ENCODE measurements at places on chromosomes 1 and 21.

DNA sequence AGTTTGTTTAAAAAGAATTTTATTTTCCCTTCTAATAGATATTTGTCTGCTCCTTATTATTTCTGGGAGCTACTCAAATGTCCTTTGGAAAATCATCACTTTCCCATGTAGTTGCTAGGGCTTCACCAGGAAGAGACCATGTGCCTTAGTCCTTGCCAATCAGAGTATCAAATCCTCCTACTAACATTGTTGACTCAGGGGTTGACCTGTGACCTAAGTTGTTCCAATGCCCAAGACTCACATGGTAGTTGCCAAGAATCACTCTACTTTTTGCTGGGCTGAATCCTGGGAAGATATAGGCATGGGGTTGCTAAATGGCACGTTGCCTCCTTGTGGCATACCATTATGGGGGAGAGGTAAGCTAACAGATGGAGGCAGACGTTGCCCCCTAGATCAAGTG lies 58.2 kb upstream of the FOXD3 start:
- no peak for DNase-seq

- DNase-seq = no peak
Observed at GRCh38 chr21:37266515-37267221, 466 bp downstream of the VPS26C start.

DNA sequence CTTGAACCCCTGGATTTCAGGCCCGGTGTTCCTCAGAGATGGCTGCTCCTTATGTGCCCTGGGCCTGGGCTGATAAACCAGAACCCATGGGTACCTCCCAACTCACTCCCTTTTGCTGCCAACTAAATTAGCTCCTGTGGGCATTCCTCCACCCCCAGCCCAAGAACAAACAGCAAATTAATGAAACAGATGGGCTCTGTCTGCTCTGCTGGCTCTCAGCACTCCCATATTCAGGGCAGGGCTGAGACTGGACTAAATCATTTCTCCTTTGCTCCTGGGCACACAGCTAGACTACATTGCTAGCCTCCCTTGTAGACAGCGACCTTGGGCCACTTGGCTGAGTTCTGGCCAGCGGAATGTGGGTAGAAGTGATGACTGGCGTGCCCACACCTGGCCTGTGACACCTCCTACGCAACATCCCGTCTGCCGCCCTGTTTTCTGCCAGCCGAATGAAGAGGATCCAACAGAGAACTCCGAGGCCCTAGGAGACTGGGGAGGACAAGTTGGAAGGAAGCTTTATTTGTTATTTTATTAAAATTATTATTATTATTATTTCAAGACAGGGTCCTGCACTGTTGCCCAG lies 101.9 kb upstream of the DISP3 start:
- DNase-seq = peak; percentile 76

DNA sequence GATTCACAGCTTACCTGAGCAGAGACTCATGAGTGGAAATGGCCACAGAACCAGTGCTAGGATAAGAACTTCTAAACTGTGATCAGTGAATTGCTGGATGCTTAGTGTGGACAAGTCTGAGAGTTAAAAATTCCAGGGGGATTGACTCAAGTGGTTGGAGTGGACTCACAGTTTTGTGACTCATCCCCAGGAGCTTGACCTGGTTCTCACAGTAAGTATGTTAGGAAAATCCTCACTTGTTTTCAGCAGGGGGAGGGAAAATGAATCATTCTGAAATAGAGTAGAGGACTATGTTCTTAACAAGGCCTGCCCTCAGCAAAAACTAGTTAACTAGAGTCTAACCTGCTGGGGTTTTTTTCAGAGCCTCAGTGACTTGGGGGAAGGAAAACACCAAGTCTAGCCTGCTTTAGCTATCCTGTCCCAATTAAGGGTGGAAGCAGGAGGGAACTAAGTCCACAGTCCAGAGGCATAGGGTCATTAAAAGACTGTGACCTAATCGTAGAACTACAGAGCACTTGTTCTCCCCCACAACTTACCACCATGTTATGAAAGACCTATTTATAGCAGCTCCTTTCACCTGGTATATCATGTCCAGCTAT lies 6.1 kb upstream of the CDC73 start:
- DNase-seq = no peak

DNA sequence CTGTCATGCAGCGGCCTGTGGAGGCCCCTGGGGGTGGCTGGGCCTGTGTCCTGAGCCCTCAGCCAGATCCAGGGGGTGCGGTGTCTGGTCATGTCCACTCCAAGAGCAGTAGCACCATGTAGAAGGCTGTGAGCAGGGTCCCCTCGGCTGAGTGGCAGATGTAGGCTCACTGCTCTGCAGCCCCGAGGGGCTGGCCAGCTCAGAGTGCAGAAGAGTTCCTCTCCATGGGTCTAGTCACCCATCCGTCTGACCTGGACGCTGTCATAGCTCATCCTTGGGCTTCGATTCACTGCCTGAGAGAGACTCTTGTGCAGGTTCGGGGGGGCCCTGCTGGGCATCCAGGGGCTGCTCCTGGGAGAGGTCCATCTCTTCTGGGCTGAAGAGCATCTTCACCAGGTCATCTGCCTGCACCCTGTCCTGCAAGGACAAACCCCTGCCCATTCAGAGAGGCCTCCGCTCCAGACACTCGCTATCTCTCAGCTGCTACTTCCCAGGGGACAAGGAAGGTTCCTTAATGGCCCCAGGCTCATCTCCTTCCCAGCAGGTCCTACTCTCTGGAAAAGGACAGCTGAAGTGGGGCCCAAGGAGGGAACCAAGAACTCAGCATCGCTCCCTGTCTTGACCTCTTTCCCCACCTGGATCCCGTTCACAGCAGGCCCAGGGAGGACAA lies 6.5 kb upstream of the CLDN19 start:
- no peak for DNase-seq

- DNase-seq = no peak
Observed at GRCh38 chr1:22795366-22795714, 84.7 kb downstream of the EPHB2 start.

DNA sequence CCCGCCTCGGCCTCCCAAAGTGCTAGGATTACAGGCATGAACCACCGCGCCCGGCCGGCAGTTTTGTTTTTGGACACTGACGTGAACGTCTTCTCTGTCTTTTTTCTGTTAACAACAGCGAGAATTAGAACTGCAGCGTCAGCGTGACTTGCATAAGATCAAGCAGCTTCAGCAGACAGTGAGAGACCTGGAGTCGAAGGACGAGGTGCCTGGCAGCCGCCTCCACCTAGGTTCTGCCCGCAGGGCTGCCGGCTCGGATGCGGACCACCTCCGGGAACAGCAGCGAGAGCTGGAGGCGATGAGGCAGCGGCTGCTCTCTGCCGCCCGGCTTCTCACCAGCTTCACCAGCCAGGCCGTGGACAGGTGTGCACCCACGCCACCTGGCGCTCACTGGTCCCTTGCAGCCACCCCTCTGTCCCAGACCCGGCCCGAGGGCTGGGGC lies 22.9 kb upstream of the DIP2A start:
- no peak for DNase-seq

DNA sequence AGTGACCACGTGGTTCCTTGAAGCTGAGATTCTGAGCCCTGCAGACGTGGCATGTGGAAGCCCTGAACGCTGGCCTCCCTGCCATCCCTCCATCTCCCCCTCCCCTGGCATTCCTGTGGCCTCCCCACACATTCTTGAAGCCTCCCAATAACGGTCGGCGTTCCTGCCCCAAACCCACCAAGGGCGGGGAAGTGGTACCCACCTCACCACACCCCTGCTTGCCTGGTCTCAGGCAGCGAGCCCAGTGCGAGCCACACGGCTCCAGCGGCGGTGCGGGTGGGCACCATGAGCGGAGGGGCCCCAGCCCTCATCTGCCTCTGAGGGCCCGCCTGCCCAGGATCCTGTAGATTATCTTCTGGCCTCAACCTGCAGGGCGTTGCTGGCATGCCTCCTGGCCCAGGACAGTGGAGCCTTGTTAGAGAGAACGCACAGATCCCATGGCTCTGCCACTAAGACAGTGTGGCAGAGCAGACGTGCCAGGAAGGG lies 20.6 kb upstream of the PRELP start:
- no peak for DNase-seq

GRCh38 chr1:173866413-173867115 lies 1.2 kb downstream of the GAS5 start:
- DNase-seq = no peak

DNA sequence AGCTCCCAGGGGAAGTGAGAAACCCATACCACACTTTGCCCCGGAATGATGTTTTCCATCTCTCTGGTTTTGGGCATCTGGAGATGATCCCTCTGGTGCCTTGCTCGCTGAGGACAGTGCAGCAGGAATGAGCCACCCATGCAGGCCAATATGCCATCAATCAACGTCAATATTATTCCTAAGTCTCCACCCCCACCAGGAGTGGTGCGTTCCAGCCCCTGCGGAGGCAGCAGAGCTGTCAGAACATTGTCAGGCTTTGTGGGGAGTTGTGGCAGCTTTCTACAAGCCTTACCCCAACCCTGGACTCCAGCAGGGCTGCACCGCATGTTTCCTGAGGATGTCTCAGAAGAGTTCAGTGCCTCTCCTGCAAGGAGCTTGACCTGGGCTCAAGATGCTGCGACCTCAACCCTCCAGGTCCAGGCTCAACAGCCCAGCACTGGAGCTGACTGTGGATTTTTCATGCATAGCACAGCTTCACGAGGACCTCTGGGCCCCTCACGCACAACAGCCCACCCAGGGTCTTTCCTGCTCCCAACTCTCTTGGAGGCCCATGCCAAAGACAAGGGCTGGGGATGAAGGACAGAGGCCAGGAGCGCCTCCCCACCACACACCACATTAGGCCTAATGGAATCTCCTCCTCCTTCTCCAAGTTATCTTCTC lies 67.5 kb downstream of the PSMG1 start:
- DNase-seq = no peak

DNA sequence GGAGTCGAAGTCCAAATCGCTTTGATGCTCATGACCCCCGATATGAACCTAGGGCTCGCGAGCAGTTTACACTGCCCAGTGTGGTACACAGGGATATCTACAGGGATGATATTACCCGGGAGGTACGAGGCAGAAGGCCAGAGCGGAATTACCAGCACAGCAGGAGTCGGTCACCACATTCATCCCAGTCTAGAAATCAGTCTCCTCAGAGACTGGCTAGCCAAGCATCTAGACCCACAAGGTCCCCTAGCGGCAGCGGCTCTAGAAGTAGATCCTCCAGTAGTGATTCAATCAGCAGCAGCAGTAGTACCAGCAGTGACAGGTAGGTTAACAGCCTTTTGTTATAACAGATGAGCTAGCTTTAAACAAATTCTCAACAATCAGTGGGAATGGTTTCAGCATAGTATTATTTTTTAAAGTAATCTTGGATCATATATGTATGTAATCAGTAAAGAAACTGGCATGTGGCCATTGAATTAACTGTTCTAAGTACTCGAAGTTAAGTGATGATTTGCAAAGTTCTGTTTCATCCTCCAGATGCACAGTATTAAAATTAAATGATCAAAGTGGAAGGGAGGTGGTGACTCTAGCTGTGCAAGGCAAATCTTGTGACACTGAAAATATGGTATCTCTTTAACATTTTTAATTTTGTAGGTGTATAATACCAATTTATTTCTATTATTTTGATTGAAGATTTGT lies 29.0 kb downstream of the SPEN start:
- DNase-seq = no peak

DNA sequence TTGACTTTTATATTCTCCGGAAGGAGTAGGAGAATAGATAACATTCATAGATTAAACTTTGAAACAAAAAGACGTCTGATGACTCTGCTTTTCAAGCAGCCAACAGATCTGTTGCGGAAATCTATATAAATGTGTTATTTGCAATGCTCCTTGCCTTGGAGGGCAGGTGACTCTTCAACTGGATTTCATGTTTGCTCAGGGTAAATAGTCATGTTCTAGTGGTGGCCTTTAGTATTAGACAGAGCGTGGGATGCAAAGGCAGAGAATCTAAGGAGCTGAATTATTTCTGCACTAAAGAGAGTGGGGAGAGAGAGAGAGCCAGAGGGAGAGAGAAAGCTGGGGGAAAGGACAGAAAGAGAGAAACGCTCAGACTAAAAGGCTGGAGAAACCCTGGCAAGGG lies 454.3 kb downstream of the AJAP1 start:
- no peak for DNase-seq

DNA sequence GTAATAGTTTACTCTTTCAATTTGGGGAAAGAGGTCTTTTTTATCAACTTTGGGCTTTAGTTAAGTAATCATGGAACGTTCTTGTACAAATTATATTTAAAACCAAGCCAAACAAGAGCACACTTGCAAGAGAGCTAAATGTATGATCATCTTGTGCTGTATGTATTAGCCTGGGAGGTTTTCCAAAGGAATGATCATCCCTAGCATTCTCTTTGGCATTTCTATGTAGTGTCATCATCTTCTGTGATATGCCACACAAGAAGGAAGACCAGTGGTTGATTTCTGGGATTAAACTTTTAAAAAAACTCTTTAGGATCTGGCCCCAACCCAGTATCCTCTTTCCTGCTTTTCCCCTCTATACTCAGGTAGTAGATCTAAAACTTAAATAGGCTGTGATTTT lies 38.4 kb upstream of the KCNQ4 start:
- no peak for DNase-seq

DNA sequence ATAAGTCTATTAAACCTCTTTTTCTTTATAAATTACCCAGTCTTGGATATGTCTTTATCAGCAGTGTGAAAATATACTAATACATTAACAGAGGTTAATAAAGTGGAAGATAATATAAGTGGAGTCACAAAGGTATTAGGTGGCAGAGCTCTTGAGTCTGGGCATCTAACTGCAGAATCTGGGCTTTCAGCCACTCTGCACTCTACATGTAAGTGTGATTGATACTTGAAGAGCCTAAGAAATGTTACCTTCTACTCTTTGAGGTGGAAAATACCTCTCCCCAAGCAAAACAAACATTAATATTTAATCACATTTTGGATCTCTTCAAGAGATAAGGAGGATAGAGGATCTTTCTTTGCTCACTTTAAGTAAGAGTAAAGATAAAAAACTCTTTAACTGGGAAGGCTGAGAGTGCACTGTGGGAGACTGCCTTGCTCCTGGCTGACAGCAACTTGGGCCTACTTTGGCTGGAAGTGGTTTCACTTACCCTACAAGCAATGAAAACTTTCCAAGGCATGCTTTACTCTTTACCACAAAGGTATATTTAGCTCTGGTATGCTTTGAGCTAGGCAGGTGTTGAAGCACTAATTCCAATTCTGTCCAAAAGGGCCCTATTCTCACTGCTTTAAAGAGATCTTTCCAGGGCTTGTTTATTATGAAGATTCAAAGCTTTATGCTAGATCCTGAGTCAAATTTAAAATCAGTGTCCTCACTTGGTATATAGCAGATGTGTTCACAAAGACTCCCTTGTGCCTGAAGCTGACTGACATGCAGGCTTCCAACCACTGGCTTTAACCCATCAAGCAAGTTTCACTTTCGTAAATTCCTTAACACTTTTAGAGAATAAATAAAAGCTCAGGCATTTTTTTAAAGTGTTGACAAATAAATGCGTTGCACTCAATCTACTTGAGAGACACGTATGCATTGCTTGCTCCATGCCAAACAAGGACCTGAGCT lies 245.3 kb upstream of the ZP4 start:
- DNase-seq = no peak

GRCh38 chr1:62281922-62282555 lies 37.2 kb downstream of the KANK4 start:
- DNase-seq = no peak
